Kidney glomerular epithelial cell (primary cell): ENCODE measurements at places on chromosomes 12 and 14.

DNA sequence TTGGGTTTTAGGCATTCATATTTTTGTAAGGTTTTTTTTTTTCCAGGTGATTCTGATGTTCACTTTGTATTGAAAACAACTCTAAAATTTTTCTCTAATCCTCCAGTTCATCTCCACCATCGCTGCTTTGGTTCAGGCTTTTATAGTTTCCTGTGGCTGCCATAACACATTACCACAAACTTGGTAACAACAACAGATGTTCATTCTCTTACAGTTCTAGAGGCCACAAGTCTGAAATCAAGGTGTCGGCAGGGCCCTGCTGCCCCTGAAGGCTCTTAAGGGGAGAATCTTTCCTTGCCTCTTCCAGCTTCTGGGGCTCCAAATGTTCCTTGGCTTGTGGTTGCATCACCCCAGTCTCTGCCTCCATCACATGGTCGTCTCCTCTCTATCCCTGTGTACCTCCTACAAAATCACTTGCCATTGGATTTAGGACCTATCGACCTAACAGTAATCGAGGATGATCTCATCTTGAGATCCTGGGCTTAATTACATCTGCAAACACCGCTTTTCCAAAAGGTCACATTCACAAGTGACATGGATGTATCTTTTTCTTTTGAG, 55.2 kb downstream of the PELI2 start:
- DNase-seq = no peak

GRCh38 chr12:105352940-105353635, 22.6 kb downstream of the C12orf75 start:
- no peak for DNase-seq

DNA sequence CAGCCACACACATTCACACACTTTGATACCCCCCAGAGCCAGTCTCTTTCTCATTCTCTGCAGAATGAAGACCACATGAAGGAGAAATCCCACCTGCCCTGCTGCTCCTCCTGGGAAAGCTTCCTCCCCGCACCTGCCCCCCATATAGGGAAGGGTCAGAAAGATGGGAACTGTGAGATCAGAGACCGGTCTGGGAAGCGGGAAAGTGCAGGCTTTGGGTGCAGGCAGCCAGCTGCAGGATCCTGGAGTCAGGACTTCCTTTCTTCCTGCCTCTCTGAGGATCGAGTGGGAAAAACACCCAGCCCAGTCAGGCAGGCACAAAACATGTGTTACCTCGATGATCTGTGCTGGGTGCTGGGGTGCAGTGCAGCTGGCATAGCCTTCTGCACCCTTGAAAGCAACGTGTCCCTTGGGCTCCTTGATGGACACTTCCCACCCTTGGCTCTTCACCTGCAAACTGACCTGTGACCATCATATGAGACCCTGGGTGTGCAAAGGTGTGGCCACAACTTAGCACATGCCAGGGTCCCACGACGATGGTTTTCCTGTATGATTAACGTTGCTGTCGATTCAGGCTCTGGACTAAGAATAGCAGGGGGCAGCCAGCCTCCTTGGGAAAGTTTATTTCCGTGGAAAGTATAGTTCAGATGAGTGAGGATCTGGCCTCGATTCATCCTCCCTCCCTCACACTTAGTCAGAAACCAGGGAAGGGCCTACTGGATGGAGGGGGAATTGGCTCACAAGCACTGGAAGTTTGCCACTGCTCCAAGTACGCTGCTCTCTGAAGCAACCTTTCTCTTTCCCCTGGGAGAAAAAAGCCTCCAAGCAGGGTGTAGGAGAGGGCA, 105.4 kb upstream of the MED13L start:
- DNase-seq = peak; percentile 90

GRCh38 chr12:57722716-57723629, 15.6 kb downstream of the AGAP2 start:
- no peak for DNase-seq

DNA sequence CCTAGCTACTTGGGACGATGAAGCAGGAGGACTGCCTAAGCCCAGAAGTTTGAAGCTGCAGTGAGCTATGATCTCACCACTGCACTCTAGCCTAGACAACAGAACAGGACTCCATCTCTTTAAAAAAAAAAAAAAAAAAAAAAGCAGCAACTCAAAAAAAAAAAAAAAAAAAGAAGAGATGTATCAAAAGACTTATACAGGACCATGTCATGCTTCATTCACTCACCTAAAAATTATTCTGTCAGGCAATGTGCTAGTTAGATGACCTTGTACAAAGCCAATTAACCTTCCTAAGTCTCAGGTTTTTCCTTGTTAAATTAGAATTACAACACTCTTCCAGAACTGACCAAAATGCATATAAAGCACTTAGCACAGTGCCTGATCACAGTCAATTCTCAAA, 50.9 kb downstream of the BAZ1A start:
- DNase-seq = no peak

DNA sequence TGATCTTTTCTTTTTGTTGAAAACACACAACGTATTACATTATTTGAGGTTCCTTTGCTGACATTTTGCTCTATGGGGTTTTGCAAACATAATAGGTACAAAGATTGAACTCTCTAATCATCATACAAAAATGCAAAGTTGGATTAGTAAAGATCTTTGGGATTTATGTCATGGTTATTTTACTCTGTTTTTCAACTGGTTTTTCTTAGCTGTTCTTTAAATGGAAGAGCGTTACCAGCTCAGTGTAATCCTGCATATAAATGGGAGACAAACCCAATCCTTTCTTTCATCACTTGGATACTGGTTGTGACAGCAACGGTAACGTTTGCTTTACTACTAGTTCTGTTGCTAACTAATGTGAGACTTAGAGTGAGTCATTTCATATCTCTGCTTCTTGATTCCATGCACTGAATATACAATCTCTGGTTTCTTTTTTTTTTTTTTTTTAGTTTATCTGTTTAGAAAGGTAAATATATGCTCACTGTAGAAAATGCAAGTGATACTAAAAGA, 104.9 kb upstream of the NOVA1 start:
- DNase-seq = no peak

DNA sequence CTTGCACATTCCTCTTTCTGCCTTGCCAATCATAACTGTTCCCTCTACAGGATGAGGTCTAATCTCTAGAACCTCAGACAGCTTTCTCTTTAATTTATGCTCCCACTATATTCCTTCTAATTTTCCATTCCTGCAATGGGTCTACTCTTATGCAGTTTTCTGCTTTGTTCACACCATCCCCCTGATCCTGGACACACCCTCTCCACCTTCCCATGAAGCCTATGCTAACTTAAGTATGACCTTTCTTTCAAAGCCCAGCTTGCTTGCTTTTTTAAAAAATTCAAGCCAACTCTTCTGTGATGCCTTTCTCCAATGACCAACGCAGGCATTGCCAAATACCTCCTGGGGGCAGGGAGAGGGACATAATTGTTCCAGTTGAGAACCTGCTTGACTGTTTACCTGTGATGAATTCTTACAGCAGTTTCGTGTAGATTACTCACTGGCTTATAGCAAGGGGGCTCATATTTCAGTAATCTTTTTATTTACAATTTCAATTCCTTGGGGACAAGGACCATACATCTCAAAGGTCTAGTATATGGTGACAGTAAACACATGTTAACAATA, 7.8 kb downstream of the SLC38A1 start:
- DNase-seq = no peak

GRCh38 chr12:102642199-102642598, 161.8 kb upstream of the IGF1 start:
- no peak for DNase-seq

- no peak for DNase-seq
These were observed 383.1 kb downstream of the EGLN3 start for GRCh38 chr14:33567731-33568130.

DNA sequence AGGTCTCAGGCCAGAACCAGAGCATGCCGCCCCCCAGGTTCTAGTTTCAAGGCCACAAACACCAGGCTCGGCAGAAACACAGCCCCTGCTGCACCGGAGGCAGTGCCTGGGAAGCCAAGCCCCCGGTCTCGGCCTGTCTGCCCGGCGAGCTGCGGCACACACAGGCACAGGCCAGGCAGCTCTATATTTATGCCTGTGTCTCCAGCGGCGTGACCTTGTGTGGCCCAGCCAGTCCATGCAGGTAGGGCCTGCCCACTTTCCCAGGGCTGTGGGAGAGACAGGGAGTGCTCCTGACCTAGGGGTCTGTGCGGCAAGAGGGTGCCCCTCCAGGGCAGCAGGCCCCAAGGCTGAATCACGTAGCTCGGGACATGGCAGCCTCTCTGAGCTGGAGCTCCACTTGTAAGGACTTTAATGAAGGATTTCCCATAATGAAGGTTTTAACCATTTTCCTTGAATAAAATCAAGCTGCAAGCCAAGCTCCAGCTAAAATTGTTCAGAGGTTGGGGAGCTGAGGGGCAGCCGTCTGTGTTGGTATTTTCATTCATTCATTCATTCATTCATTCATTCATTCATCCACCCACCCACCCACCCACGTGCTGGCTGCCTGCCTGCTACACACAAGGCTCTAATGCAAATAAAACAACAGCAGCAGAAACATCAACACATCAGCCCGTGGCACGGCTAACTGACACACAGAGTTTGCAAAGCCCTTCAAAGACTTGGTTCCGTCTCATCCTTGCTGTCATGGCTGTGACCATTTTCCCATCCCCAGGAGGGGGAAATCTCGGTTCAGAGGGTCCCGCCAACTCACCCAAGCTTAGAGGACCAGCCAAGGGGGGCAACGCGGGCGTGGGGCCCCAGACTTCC, 92.0 kb downstream of the RFLNA start:
- DNase-seq = no peak

- no peak for DNase-seq
These were observed 77.5 kb downstream of the LIN7A start for GRCh38 chr12:80860206-80860605.

- DNase-seq = no peak
These were observed 342.3 kb downstream of the PDZRN4 start for GRCh38 chr12:41530441-41530840.

- no peak for DNase-seq
These were observed 54.9 kb downstream of the RAB35 start for GRCh38 chr12:120061575-120062214.

- no peak for DNase-seq
These were observed 715 bp upstream of the RAP1B start for GRCh38 chr12:68609998-68610369.

DNA sequence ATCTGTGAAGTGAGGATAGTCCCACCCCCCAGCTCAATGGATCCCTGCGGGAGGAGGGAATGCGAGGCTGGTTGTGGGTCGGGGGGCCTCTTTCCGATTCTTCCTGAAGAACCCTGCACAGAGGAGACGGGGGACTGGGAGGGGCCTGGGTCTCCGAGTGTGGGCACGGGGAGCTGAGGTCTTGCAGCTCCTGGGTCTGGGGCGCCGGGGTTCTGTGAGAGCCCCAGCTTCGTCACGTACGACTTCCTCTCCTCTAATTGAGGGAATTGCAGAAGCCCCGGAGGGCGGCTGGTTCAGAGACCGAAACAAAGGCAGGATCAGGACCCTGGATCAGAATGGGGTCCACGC, 66.6 kb downstream of the DIO3 start:
- DNase-seq = no peak

DNA sequence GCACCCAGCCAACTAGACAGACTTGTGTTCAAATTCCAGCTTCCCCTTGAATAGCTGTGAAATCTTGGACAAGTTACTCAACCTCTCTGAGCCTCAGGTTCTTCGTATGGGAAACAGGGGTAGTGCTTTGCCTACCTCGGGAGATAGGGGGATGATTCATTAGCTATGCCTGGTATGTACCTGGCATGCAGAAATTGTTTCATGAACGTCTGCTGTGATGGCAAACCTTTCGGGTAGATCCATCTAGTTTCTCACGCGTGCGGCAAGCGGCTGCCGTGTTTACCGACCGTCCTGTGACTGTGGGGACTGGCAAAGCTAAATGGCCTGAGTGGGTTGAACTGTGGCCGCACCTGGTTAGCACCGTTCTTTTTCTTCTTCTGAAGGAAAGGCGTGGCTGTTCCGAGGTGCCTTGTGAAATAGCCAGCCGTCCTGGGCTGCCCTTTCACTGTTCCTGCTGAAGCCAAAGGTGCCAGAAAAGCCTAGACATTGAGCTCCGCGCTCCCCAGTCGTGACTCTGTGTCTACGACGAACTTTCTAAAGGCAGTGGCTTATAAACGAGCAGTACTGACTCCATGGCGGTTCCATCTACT, 40.6 kb upstream of the MED13L start:
- no peak for DNase-seq

DNA sequence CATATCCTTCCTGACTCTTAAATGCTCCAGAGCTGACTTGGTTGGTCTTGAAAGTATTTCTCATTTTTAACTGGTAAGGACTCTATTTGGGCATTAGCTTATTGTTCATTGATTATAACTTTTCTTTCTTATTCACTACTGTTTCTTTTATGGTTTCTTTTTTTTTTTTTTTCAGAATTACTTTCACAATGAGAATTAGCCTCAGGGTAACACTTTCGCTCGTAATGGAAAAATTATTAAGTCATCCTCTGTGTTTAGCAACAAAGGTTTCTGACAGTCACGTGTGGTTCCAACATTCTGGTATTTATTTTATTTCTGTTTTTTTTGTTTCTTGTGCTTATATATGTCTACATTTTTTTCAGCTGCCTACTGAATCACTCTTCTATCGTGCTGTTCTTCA, 80.0 kb downstream of the METTL25 start:
- DNase-seq = no peak

GRCh38 chr14:34300882-34301734, 160.9 kb downstream of the SPTSSA start:
- peak; percentile 46 for DNase-seq

- no peak for DNase-seq
These were observed 71.9 kb upstream of the TCL1B start for GRCh38 chr14:95614349-95614748.
